IPS DF 19.7 (cell line): ENCODE measurements at places on chromosomes 1 and 21.

DNA sequence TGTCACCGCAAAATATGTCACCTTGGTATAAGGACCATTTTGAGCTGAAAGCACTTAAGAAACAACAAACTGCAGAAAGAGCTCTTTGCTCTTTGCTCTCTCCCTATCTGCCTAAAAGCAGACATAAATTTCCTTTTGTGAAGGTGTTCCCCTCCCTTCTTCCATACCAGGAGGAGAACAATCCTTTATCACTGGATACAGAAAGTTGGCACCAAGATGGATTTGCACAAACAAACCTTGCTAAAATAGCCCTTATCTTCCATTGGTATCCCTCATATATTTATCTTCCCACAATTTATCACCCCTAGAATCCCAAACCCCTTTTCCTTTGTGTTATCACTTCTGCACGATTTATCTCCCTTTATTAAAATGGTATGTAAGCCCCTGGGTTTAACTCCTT lies 51.4 kb downstream of the DPYD start:
- no peak for DNase-seq

DNA sequence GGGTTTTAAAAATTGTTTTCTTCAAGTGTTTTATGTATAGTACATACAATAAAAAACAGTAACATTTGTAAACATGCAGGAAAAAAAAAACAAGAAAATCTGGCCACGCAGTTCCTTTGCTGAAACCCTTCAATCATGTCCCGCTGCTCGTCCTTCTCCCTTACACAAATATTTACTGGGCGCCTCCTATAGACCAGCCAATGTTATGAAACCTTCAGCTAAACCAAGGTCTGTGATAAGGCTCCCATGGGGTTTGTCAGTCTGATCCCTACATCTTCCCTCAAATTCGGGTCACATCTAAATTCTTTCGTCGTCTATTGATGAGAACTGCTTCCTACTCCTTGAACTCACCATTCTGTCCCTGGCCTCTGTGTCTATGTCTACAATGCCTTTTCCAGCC lies 583.9 kb downstream of the SMYD3 start:
- no peak for DNase-seq

GRCh38 chr1:27599605-27600497 lies 4.1 kb downstream of the AHDC1 start:
- DNase-seq: no peak

DNA sequence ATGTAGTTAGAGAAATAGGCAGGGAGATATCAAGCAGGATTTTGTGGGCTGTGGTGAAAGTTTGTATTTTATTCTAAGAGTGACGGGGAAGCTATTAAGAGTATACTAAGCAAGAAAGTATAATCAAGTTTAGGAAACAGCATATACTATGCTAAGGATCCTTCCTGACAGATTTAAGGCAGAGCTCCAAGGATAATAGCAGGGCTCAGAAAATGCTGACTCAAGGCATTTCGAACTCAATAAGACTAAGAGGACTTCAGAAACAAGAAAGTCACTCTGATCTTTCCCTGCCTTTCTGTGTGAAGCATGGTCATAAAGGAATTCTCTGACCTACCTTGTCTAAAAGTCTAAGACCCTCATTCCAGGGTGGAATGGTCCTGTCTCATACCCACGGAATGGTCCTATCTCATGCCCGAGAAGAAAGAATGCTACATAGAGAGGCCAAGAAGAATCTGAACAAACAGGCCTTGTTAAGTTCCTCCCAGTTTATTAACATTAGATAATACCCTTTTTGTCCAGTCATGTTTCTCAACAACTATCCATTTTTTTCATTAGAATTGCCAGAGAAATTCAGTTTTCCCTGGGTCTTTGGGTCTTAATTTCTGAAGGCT lies 59.1 kb downstream of the HFM1 start:
- DNase-seq: no peak

- no peak for DNase-seq
These were observed 8.9 kb upstream of the ZRANB2 start for GRCh38 chr1:71089536-71090270.

DNA sequence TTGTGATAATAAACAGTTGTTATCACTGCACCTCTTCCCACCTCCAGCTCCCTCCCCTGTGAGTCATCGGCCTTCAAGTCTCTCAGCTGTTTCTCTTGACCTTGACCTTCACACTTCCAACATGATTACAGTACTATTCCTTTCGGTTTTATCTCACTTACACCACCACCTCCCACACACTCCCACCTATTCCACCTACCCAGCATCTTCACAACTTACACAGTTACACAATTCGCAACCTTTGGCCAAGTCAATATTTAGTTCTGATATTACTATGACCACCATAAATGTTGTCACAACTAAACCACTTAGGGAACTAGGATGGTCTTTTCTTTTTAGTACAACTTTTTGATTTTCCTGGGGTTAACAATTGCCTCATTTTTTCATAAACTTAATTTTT lies 60.2 kb downstream of the RIPK4 start:
- DNase-seq: no peak
